GM23338 (cell line): ENCODE measurements at places on chromosomes 4 and X. TPM values are rescaled to one million over a fixed set of nuclear protein-coding genes. Genes with fewer than 3 reads are reported as not detected.

DNA sequence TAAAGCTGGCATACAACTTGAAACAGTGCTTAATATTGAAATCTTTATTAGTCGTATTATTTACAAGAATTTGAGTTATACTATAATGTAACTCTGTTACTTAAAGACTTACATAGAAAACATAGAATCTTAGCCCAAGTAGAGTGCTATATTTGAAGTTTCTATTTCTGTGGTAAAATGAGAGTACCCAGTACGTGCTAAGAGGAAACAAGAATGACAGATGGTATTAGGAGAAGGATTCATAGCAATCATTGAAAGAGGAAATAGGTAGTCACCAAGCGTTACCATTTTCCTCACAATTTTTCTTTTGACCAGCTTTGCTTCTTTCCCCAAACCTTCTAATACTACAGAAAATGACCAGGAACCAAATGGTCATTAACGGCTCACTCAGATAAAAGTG, 412.1 kb upstream of the GRIA3 start:
- H3K27me3 ChIP-seq: no peaks in the 10 kb centered on the region
- H3K4me1 ChIP-seq: peaks cover 5% of the 10 kb centered on the region; the same call in 1 of the 2 replicates
- no peak for DNase-seq

DNA sequence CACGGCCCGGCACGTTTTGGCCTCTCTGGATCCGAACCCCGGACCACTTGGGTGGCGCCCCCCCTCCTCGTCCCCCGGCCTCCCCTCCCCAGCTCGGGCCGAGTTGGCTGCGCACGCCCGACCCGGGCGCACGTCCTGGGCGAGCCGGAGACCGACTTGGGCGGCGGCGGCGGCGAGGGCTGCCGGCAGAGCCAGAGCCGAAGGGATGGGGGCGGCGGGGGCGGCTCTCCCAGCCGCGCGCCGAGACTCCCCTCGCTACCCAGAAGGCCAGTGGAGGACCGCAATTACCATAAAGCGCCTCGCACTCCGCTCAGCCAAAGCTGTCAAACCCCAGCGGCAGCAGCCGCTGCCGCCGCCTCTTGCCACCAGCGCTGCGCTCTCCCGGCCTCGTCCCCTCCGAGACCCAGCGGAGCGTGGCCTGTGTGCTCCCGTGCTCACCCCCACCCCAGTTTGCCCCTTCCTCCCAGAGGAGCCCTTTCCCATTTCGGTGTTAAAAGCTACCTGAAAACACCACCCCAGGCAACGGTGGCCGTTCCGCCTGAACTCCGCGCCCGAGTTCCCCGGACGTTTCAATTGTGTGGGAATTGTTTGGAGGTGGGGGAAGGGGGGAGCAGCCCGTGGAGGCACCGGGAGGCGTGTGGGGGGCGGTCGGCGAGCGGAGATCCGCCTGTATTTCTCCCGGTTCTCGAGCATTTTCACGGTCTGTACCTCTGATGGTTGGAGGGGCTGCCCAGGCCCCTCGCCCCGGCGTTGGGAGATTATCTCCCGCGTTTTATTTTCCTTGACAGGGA, 701 bp upstream of the BCOR start:
- H3K4me3 ChIP-seq: peak overlapping the region; percentile 56
- peaks cover 24% of the 10 kb centered on the region for H3K4me1 ChIP-seq
- DNase-seq: peak; percentile 72

GRCh38 chrX:118724365-118724764, 3.0 kb upstream of the IL13RA1 start:
- H3K4me1 ChIP-seq: peaks cover 9% of the 10 kb centered on the region; the same call in 1 of the 2 replicates
- H3K27me3 ChIP-seq: peaks cover 16% of the 10 kb centered on the region
- DNase-seq: no peak
- H3K36me3 ChIP-seq: no peaks in the 10 kb centered on the region
- no peak overlapping the region for H3K4me3 ChIP-seq

DNA sequence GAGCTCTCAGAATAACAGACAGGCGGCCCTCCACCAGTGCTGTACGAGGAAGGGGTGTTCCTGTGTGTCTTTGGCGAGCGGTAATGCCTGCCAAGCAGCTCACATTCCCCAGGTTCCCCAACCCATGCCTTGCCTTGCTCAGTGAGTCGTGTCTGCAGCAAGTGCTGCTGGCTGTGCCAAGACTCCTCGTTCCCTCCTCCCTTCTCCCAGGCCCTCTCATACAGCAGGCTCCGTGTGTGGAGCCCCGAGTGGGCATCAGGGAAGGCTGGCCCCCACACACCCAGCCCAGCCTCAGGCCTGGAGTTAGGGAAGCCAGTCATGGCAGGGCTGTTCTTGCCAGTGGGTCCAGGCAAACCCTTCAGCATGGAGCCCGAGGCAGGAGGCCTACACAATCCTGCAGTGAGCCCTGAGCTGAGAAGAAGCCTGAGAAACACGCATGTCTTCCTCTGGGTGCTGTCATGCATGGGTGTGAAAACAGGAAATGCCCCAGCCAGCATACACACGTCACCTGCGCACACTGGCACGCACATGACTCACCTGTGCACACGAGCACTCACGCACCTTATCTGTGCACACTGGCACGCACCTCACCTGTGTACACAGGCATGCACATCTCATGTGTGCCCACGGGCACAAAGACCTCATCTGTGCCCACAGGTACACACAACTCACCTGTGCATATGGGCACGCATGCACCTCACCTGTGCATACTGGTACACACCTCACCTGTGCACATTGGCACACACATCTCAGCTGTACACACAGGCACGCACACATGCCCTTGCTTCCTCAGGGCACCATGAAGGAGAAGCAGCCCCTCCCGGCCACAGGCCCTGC, 238.7 kb downstream of the DHRSX start:
- peak overlapping the region; percentile 63; the same call in 1 of the 2 replicates for H3K27ac ChIP-seq
- H3K27me3 ChIP-seq: no peaks in the 10 kb centered on the region
- H3K4me1 ChIP-seq: peaks cover 7% of the 10 kb centered on the region; the same call in 1 of the 2 replicates
- DNase-seq: no peak
- H3K4me3 ChIP-seq: no peak overlapping the region

DNA sequence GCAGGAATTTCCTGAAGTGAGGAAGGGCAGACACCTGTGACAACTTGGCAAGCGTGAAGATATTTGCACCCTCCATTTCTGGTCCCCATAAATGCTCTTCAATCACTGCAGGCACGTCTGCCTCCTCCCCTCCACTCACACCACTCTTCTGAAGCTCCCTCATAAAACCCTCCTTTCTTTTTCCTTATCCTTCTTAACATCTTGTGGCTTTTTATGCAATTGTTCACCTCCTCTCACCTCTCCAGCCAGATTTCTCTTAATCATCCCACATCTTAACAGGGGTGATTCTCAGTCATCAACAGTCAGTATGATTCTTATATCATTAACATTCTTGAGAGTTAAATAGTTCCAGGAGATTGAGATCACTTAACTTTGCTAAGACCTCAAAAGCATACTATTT, 277.4 kb downstream of the SPRY1 start:
- H3K4me1 ChIP-seq: peaks cover 10% of the 10 kb centered on the region
- DNase-seq: no peak
- no peak overlapping the region for H3K27ac ChIP-seq
- H3K27me3 ChIP-seq: no peaks in the 10 kb centered on the region

DNA sequence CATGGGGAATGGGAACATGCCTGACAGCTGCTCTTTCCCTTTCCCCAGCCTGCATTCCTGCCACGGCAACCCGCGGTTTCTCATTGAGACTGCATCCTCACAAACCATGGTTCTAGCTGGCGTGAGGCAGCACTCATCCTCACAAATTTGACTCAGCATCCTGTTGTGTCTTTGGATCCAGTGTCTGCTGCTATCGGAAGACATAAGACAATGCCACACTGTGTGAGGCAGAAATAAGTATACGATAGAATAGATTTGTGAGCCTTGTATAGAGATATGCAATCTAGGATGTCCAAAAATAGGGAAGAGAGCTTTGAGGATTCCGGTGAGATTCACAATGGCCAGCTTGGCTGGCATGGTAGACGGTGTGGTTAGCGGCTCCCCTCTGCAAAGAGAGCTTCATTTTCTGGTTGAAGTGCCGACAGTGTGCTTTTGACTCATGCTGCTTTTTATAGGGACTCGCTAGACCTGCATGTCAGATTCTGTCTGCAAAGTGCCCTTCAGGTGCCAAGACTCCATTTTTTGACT, 161.3 kb upstream of the PSAPL1 start:
- no peak for DNase-seq
- no peak overlapping the region for H3K4me3 ChIP-seq
- no peaks in the 10 kb centered on the region for H3K27me3 ChIP-seq
- H3K27ac ChIP-seq: no peak overlapping the region
- H3K36me3 ChIP-seq: no peaks in the 10 kb centered on the region
- peaks cover 21% of the 10 kb centered on the region for H3K4me1 ChIP-seq

KIAA1210 gene
- total RNA-seq: not detected in 2 replicates

HMGN5 gene
- total RNA-seq: 1.6 and 5.2 TPM in 2 replicates

ZCCHC18 gene
- 4.4 and 4.7 TPM in 2 replicates for total RNA-seq
